T-helper 17 cell (primary cell): ENCODE measurements at places on chromosomes 6 and 20.
A peak's percentile ranks its signal among the peaks of the same experiment; 100 is the strongest.

GRCh38 chr20:60050193-60050947 lies 92.1 kb downstream of the CDH26 start:
- no peak for DNase-seq

GRCh38 chr6:118334634-118335033 lies 213.5 kb upstream of the PLN start:
- no peak for DNase-seq

GRCh38 chr6:106870069-106870468 lies 104.5 kb downstream of the CD24 start:
- no peak for DNase-seq

GRCh38 chr6:116010790-116011401 lies 49.8 kb downstream of the FRK start:
- DNase-seq: peak; percentile 14

GRCh38 chr20:20568604-20569205 lies 143.7 kb downstream of the RALGAPA2 start:
- DNase-seq: no peak

GRCh38 chr6:169859978-169860703 lies 108.7 kb downstream of the ERMARD start:
- no peak for DNase-seq

DNA sequence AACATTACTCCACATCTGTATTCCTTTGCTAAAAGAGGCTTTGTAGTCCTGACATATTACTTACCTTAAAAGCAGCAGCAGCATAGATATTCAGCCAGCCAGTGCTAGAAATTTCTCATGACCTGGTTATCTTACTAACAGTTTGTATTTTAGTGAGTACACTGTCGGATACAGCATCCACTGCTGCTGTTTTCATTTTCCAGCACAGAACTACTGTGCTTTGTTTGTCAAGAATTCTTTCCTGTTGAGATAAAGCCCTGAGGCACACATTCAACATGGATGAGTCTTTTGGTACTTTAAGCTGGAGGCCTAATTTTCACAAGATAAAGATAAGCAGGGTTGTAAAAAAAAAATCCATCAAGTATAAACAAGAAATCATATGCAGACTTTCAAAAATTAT lies 311.2 kb upstream of the OPRM1 start:
- no peak for DNase-seq

GRCh38 chr6:47690214-47690613 lies 8.2 kb upstream of the ADGRF4 start:
- no peak for DNase-seq

- DNase-seq: no peak
These were observed 46.3 kb upstream of the BTN3A2 start for GRCh38 chr6:26318459-26319404.
